ENCODE measurements at places on chromosomes 12 and 14. TPM values are rescaled to one million over a fixed set of nuclear protein-coding genes. Genes with fewer than 3 reads are reported as not detected.

Gene TOGARAM1
- total RNA-seq: 16.6 TPM

Gene TAC3
- not detected for total RNA-seq

Gene MGP
- 1.0 TPM for total RNA-seq

Gene DEGS2
- total RNA-seq: not detected

Gene SLCO1B1
- not detected for total RNA-seq

Gene BCDIN3D
- 3.3 TPM for total RNA-seq

Gene B4GALNT1
- 5.3 TPM for total RNA-seq

Gene MRPL51
- total RNA-seq: 74.8 TPM

Gene TSPAN19
- not detected for total RNA-seq

Gene SERPINA6
- total RNA-seq: not detected

Gene B4GALNT3
- not detected for total RNA-seq

Gene CD163
- total RNA-seq: not detected

Gene KLRG1
- total RNA-seq: 0.29 TPM

Gene TEX22
- not detected for total RNA-seq

Gene TAS2R7
- total RNA-seq: not detected

Gene DENND5B
- total RNA-seq: 20.3 TPM

Gene INSM2
- total RNA-seq: not detected

Gene LIN7A
- total RNA-seq: 0.57 TPM

Gene PRB2
- total RNA-seq: not detected

Gene HOXC5
- 1.9 TPM for total RNA-seq

Gene POLE2
- 19.2 TPM for total RNA-seq

Gene ANKRD33
- not detected for total RNA-seq

Gene LPAR5
- not detected for total RNA-seq

Gene RPL10L
- not detected for total RNA-seq

Gene DCAF5
- total RNA-seq: 24.8 TPM

Gene GLS2
- not detected for total RNA-seq

Gene TBX3
- total RNA-seq: 24.7 TPM
